ENCODE measurements at places on chromosomes 6 and 20. TPM values are rescaled to one million over a fixed set of nuclear protein-coding genes. Genes with fewer than 3 reads are reported as not detected.

The SLC17A2 gene
- total RNA-seq: not detected

The WFDC10B gene
- total RNA-seq: not detected

The OXT gene
- not detected for total RNA-seq

DNA sequence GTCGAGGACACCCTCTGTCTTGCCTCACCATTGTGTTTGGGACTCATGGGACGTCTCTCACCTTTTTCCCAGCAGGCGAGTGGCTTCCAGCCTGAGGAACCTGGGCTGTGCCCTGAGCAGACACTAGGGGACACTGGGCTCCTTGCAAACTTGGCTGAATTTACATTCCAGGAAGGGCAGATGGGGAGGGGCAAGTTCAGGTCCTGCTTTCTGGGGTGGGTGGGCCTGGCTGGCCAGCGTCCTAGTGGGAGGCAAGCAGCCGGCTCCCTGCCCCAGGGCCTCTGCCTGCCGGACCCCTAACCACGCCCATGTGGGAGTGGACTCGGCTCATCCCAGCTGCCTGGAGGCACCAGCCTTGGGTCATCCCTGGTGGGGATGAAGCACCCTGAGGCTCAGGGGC, 48.2 kb upstream of the MLN start:
- no peaks in the 10 kb centered on the region for H3K27me3 ChIP-seq
- no peak overlapping the region for H3K27ac ChIP-seq
- DNase-seq: no peak
- H3K4me3 ChIP-seq: no peak overlapping the region
- no peaks in the 10 kb centered on the region for H3K36me3 ChIP-seq

GRCh38 chr6:111802015-111802414, 71.2 kb downstream of the FYN start:
- no peak overlapping the region for H3K4me3 ChIP-seq
- no peaks in the 10 kb centered on the region for H3K36me3 ChIP-seq
- DNase-seq: no peak
- no peaks in the 10 kb centered on the region for H3K4me1 ChIP-seq

DNA sequence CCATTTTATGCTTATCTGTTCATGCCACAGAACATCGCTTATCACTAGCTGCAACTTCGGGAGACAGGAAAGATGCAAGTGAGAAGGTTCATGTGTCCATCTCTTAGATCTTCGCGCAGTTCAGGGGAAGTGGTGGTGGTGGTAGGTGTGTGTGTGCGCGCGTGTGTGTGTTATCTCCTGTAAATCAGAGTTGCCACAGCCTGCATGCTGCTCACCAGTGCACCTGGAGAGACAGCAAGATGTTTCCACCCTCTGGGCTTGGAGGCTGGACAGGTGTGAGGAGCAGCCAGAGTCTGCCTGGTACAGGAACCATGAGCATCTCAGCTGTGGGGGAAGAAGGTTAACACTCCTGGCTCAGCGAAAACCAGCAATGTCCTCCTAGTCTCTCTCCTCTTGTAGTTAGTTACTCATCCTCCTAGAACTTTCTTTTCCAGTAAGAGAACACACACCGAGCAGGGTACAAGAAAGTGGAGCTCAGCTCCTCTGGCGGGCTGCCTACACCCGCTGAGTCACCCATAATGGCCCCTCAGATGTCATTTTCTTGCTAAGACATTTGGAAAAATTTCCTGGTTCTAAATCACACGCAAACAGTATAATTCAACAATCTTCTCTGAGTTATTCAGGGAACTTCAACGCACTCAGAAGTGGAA, 5.1 kb upstream of the TUBB1 start:
- no peak overlapping the region for H3K4me3 ChIP-seq
- no peaks in the 10 kb centered on the region for H3K36me3 ChIP-seq
- no peaks in the 10 kb centered on the region for H3K27me3 ChIP-seq
- H3K4me1 ChIP-seq: no peaks in the 10 kb centered on the region
- DNase-seq: no peak

DNA sequence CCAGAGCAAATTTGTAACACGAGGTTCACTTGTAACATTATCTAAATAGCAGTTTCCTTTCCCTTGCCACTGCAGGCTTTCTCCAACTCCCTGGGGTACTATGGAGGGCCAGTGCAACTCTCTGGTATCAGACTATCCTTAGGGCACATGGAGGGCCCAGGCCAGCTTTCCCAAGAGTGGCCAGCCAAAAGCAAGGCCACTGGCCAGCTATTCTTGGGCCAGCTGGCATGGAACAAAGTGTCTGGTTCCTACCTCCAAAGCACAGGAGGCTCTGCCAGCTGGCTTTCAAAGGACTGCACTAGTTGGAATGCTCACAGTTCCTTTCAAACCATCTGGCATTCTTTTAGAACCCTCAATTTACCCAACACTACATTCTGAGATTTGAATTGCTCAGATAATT, 8.7 kb downstream of the RNF24 start:
- no peaks in the 10 kb centered on the region for H3K36me3 ChIP-seq
- H3K4me3 ChIP-seq: no peak overlapping the region
- DNase-seq: peak; percentile 65
- H3K27ac ChIP-seq: peak overlapping the region; percentile 10

The PLTP gene
- total RNA-seq: 95.9 TPM

DNA sequence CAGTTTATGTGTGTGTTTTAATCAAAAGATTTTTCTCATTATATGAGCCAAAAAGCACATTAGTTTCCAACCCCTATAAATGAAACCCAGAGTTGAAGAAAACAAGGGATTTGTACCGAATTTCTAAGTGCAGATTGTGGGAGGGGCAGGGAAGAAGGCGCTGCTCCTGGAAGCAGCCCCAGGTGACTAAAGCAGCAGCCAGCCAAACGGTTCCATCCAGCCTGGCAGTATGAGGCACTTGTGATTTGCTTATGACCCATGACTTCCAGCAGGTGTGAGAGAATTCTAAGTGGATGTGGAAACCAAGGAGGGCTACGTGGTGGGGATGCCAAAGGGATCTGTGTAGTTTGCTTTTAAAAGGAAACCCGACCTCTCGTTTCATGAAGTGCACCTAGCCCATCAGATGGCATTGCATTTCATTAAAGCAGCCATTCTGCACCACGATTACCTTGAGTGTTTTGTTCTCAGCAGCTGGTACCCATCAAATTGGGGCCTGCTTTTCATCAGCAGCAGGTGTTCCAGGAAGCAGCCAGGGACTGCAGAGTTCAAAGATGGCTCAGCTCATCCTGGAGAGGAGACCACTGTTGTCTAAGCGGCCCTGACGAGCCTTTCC, 79.1 kb downstream of the DTD1 start:
- no peak overlapping the region for H3K27ac ChIP-seq
- no peaks in the 10 kb centered on the region for H3K4me1 ChIP-seq
- H3K36me3 ChIP-seq: no peaks in the 10 kb centered on the region
- no peak for DNase-seq

The TMEM170B gene
- 0.93 TPM for total RNA-seq

DNA sequence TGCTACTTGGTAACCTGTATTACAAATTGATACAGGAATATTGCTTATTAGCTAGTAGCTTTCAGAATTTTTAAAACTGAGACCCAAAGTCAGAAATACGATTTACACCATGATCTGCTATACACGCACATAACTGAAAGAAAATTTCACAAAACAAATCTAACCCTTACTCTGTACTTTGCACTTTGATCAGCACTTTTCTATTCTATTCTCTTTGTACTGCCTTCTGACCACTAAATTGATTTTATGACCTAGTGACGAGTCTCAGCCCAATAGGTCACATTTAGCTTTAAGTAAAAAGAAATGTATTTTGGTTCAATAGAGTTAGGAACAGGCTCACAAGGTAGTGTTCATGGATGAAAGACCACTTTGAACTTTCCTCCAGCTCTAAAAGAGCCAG, 252.5 kb downstream of the TBX18 start:
- no peaks in the 10 kb centered on the region for H3K4me1 ChIP-seq
- H3K36me3 ChIP-seq: no peaks in the 10 kb centered on the region
- no peak overlapping the region for H3K27ac ChIP-seq
- DNase-seq: no peak
- H3K4me3 ChIP-seq: no peak overlapping the region

DNA sequence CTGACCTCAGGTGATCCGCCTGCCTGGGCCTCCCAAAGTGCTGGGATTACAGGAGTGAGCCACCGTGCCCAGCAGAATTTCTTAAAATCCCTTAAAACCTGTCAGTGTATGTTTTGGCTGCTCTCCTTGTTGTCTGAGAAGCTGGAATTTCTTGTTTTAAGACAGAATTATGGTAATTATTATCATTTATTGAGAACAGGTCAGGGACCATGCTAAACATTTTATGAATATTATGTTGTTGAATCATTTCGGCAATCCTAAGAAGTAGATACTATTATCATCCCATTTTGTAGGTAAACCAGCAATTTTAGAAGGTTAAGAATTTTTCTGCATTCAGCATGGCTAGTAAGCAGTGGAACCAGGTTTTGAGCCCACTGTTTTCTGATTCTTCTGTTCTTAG, 86.1 kb upstream of the AKIRIN2 start:
- no peak overlapping the region for H3K4me3 ChIP-seq
- no peaks in the 10 kb centered on the region for H3K27me3 ChIP-seq
- DNase-seq: no peak
- H3K4me1 ChIP-seq: no peaks in the 10 kb centered on the region

- no peaks in the 10 kb centered on the region for H3K36me3 ChIP-seq
- peaks cover 3% of the 10 kb centered on the region for H3K4me1 ChIP-seq
- no peak overlapping the region for H3K27ac ChIP-seq
- DNase-seq: peak; percentile 37
- H3K27me3 ChIP-seq: no peaks in the 10 kb centered on the region
- no peak overlapping the region for H3K4me3 ChIP-seq
Observed at GRCh38 chr20:20820104-20820503, 107.7 kb upstream of the RALGAPA2 start.

All from pancreas (tissue), 10 donors.